ENCODE measurements at places on chromosomes 7 and 10.

- no peak for DNase-seq
These were observed 9.5 kb upstream of the SH2D4B start for GRCh38 chr10:80528185-80528700.

DNA sequence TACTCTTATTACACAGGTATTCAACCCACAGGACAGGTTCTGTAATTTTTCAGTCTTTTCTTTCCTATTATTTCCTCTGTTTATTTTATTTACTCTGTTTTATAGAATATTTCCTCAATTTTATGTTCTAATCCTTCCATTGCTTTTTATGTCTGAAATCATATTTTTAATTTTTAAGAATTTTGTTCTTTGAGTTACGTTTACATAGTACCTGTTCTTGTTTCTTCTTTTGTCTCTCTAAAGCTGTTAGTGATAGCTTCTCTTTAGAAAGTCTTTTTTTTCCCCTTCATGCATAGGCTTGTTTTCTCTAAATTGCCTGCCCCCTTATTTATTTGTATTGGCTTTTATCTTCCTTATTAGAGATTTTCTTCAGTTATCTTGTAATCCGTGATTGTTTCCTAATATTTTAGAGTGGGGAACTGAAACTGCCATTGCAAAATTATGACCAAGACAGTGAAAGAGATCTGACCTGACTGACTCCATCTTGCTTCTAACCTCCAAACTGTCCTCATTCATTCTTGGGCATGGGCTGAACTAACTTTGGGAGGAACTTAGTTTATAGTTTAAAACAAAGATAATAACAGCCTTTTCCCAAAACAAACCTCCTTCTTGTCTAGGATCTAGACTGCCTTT is 187.6 kb downstream of the PFKFB3 start:
- DNase-seq, result no peak

- no peak for DNase-seq
These were observed 288.3 kb downstream of the CAMK1D start for GRCh38 chr10:12637649-12638048.

- no peak for DNase-seq
These were observed 813 bp upstream of the MTURN start for GRCh38 chr7:30133736-30134610.

GRCh38 chr7:7565746-7566650 is 686 bp upstream of the MIOS start:
- DNase-seq, result no peak

- no peak for DNase-seq
These were observed 113.4 kb upstream of the TCERG1L start for GRCh38 chr10:131424836-131425491.

DNA sequence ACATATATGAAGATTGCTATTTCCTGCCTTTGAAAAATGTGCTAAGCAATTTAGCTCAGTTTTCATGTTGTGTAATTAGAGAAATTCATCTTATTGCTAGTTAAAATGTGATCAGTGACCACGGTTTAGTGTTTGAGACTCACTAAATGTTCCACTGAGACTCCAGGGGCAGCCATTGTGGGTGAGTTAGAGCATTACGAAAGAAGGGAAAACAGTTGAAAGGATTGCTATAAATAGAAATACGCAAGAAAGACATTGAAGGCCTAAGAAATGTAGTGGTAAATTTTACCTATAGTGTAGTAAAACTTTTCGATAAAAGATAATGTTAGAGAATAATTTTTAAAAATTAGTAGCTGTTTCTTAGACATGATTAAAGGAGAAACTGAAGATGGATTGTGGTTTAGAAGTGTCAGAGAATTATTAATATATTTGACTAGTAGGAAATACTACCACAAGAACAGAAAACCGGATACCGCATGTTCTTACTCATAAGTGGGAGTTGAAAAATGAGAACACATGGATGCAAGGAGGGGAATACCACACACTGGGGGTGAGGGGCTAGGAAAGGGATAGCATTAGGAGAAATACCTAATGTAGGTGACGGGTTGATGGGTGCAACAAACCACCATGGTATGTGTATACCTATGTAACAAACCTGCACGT is 394.5 kb downstream of the SEMA3D start:
- DNase-seq, result no peak

- DNase-seq, result no peak
These were observed 2.1 kb downstream of the GLCCI1 start for GRCh38 chr7:7970531-7971307.
